ENCODE measurements at places on chromosomes 7 and 10.

DNA sequence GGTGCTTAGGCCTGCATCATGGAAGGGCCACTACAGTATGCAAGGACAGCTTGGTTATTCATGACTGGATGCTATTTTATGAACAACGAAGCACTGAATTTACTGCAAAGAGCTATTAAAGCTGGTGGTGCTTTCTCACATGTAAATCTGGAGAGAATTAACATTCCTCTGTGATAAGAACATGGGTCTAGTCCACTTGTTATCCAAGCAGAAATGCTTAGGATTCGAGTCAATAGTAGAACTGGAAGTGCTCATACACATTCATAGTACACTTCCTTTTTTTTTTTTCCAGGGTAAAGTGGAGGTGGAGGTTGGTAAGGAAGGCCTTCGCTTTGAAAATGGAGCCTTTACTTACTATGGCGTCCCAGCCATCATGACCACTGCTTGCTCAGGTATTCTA, 35.0 kb downstream of the CNNM1 start:
- no peak for DNase-seq

- no peak for DNase-seq
Observed at GRCh38 chr7:151404216-151405011, 5.4 kb downstream of the WDR86 start.

DNA sequence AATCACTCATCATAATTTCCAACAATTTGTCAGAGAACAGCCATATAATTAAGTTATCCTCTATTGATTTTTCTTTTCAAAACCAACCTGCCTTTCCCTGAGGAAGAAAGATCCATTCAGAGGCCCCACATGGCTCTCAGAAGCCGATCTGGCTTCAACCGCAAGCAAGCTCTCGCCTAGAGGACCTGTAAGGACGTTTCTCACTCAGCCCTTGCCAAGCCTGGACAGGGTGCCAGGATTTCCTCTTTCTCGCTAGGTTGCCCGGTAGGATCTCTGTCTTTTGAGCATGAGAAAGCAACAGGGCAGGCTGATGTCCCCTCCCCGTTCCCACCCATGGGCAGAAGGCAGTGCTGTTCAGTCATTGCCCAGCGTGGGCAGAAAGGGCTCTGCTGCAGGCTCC, 13.0 kb downstream of the AIFM2 start:
- DNase-seq: no peak

DNA sequence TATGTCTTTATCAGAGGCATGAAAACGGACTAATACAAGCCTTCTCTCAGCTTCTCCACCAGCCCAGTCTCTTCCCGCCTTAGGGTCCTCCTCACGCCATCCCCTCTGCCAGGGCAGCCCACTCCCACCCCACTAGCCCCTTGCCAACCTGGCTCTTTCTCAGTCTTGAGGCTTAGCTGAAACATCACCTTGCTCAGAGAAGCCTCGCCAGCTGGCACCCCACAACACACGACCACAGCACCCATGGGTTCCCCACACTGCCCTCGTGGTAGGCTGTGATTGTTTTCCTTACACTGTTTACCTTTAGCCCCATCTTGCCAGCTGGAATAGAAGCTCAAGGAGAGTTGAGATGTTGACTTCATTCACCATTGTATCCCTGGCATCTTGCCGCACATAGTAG, 44.4 kb downstream of the GPAM start:
- DNase-seq: no peak

DNA sequence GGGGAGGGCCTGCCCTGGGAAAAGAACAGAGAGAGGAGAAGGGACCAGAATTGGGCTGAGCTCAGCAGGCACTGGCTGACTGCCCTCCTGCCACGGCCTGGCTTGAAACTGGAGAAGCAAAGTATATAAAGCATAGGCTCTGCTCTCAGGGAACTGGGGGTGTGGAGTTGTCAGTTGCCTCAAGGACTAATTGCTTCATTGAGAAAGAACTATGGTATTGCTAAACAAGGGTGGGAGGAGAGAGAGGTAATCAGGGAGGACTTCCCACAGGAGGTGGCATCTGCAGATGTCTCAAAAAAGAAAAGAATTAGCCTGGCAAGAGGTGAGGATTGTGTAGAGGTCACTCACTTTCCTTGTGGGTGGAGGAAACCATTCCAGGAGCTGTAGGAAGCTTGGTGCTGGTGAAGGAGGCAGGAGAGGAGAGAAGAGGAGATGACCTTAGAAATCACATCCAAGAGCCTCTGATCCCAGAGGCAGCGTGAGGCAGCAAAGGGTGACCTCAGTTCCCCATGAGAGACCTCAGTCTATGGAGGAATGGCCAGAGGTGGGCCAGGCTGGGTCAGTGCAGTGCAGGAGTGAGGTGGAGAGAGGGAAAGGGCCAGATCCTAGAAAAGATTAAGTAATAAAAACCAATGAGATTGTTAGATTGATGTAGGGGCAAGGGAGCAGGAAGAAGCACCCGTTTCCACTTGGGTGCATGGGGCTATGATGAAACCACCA, 2.4 kb downstream of the PILRB start:
- no peak for DNase-seq

DNA sequence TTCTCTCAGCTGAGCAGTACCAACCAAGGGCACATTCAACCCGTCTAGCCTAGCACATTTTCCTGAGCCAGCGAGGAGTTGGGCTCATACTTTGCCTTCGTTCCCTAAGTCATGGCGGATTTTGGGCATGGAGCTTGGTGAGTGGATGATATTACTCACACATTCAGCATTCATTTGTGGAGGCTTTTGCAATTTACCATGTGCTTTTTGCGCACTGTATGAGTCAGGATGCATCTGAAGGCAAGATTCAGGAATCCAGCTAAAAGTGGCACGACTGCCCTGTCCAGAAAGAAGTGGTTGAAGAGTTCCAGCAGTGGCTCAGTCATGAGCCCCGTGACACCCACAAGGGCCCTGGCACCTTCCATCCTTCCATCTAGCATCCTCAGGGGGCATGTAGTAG, 24.2 kb upstream of the MGMT start:
- no peak for DNase-seq

GRCh38 chr10:32940321-32941301, 17.4 kb downstream of the ITGB1 start:
- DNase-seq: no peak

DNA sequence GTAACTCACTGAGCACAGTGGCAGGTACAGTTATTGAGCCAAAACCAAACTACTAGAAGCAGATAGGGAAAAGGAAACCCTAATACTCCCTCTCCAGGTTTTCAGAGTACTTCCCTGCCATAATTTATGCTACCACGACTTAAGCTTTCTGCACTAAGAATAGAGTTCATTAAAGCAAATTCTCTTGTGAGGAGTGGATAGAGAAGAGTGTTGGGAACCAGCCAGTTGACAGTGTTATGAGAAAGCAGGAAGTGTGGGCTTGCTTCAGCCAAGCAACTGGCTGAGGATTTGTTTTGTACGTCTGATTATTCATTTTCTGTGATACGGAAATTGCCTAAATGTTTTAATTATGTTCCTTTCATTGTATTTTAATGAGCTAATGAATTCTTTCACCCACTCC, 280.5 kb downstream of the KIF20B start:
- no peak for DNase-seq

DNA sequence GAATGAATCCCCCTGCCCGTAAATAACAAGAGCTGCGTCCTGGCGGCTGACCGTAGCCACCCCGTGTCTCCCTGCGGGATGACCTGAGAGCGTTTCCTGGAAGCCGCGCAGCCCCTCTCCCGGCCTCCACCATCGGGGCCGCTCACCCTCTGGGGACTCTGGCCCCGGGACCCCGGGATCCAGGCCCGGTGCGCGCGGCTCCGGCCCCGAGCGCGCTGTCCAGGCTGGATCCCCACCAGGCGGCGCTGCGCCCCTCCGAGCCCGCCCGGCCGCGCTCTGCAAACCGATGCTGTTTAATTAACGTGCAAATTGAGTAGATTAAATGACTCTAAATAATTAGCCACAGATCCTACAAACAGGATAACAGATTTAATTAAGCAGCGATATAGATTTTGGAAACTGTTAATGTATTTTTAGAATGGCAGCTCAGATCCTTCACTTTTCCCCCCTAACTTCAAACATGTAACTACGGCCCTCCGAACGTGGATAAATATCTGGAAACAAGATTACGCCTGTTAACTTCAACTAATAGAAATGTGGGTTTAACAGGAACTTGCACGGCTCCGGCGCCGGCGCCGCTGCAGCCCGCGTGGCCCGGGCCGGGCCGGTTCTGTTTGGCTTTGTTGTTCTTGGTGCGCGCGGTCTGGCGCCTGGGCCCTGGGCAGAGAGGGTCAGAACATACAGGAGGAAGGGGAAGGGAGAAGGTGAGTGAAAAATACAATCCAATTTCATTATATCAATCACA, 7.1 kb upstream of the UNCX start:
- no peak for DNase-seq

GRCh38 chr10:7407368-7408290, 3.2 kb downstream of the SFMBT2 start:
- no peak for DNase-seq

DNA sequence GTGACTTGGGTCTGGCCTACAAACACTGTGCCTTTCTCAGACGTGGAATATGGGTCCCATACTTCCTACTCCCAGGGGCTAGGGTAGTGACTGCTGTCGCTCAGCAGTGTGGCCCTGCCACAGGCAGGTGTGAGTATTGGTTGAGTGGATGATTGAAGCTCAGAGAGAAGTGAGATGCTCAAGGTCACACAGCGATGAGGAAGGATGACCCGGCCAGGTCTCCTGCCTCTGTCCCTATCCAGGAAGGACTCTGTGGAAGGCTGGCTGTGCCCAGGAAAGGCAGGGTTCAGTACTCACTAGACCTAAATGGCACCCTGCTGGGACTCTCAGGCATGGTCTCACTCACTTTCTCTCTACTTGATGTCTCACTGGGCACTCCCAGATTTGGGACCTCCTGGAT, 2.8 kb downstream of the PRF1 start:
- no peak for DNase-seq

- DNase-seq: no peak
Observed at GRCh38 chr7:44988701-44989100, 9.9 kb upstream of the MYO1G start.

DNA sequence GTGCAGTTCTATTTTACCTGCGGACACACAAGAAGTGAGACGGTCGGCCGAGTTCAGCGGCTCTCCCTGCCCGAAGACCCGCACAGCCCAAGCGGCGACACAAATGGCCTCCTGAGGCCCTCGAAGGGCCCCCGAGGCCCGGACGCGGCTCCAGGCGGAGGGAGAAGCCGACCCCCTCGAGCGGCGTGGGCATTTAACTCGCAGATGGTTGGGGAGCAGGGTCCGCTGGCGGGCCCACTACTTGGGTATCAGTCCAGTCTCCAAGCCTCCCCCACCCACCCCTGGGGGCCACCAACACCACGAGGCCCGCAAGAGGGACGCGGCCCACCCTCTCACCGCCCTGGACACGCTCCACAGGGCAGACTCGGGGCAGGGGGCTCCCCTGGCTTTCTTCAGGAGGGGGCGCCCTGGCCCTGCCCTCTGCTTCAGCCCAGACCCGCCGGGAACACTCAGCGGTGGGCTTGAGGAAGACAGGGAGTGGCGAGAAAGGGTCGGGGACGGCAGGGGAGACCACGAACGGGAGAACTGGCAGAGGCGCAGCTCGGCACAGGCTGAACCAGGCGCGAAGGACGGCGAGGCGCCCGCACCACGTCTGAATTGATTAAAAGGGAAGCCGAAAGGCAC, 1.7 kb downstream of the IGF2BP3 start:
- DNase-seq: no peak

DNA sequence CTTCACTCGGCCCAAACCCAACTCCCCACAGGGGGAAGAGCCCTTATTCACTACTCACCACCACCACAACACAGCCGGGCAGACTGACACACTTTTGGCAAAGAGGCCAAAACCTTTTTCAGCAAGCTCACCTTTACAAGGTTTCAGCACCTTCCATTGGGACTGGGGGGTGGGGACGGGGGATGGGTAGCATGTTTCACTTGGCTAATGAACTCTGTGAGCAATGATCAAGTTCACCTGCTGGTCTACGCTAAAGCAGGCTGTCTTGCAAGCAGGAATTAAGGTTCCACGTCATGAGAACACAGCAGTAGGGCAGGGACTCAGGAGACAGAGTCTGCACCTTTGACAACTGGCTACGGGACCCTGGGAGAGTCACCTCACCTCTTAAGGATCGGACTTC, 7.0 kb downstream of the FAM53B start:
- no peak for DNase-seq

DNA sequence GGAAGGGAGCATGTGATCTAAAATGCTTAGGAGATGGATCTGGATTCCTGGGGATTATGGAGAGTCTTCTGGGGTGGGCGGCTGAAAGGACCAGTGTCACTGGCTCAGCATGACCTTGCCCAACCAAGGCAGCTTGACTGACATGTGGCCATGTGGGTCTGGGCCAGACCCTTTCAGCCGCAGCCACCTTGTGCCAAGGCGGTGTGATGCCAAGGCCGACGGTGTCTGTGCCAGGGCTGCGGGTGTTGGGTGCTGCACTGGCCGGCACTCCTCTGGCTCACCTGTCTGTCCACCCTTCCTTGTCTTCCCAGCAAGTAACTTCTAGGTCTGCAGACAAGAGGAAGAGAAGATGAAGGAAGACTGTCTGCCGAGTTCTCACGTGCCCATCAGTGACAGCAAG, 8.8 kb downstream of the DEPP1 start:
- no peak for DNase-seq

DNA sequence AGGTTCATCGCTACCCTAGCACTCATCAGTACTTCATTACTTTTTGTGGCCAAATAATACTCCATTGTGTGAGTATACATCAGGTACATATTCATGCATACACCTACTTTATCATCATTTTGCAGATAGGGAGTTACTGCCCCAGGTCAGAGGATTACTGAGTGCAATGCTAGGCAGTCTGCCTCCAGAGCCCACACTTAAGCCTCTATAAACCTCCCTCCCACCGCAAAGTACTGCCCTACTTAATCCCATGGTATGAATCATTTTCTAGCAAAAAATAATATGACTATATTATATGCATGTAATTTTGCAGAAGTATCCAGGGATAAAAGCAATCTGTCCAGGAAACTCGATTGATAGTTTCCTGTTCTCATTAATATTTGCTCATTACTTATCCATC, 194.3 kb downstream of the GRID1 start:
- DNase-seq: no peak

DNA sequence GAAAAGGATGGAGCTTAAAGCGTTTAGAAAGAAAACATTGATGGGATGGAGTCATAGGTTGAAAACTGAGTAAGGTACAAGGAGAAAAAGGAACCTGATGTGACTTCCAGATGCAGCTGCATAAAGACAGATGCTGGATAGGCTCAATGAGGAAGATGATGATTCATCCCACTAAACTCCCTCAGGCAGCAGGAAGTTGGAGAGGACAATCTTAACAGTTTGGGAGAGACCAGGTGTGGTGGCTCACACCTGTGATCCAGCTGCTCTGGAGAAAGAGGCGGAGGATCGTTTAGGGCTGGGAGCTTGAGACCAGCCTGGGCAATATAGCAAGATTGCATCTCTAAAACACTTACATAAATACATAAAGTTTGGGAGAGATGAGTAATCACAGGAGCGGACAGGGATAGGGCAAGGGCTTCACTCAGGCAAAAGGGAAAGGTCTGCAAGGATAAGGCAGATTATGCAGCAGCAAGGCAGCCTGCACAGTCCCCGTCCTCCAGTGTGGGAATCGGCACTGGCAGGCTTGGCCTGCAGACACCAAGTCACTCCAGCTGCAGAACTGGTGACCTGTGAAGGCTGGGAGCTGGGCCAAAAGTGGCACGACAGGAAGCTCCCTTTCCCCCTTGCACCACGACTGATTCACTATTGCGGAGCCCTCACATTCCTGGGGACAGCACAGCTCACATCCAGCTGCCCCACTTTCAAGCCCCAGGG, 438.5 kb downstream of the GRID1 start:
- DNase-seq: no peak

Measured in NCI-H1092 (cell line).